Mesangial cell (primary cell): ENCODE measurements at places on chromosomes 16 and 17. TPM values are rescaled to one million over a fixed set of nuclear protein-coding genes. Genes with fewer than 3 reads are reported as not detected.

The HLF gene
- 1.3 TPM in 1 of 2 replicates, not detected in the other for total RNA-seq

The MEAK7 gene
- total RNA-seq = 28.7 and 60.2 TPM in 2 replicates

The TBC1D3C gene
- total RNA-seq = 2.7 TPM in 1 of 2 replicates, not detected in the other

The CCT6B gene
- 0.33 and 0.38 TPM in 2 replicates for total RNA-seq

The EIF3CL gene
- 151 and 152 TPM in 2 replicates for total RNA-seq

The CASKIN1 gene
- total RNA-seq = 0.16 and 0.38 TPM in 2 replicates

The CD300C gene
- total RNA-seq = not detected in 2 replicates

The PPY gene
- total RNA-seq = not detected in 2 replicates

The COL1A1 gene
- total RNA-seq = 1,305 and 4,416 TPM in 2 replicates

The TERB1 gene
- not detected in 2 replicates for total RNA-seq

The CDH11 gene
- 113 and 116 TPM in 2 replicates for total RNA-seq

The HOXB6 gene
- total RNA-seq = 14.5 and 29.4 TPM in 2 replicates

The TUBB3 gene
- total RNA-seq = 488 and 691 TPM in 2 replicates

The CSH2 gene
- total RNA-seq = not detected in 2 replicates

The LLGL2 gene
- total RNA-seq = 8.3 and 34.5 TPM in 2 replicates

The LPO gene
- not detected in 2 replicates for total RNA-seq

The HS3ST3B1 gene
- 26.7 and 33.7 TPM in 2 replicates for total RNA-seq

The GALR2 gene
- 0.16 and 1.3 TPM in 2 replicates for total RNA-seq

The CLEC19A gene
- not detected in 2 replicates for total RNA-seq

The CD300H gene
- not detected in 2 replicates for total RNA-seq

The ATAD5 gene
- 0.38 and 3.9 TPM in 2 replicates for total RNA-seq

The CCL16 gene
- not detected in 2 replicates for total RNA-seq

The VPS25 gene
- total RNA-seq = 123 and 129 TPM in 2 replicates

The CCL2 gene
- 1.5 and 5.4 TPM in 2 replicates for total RNA-seq

The SLC35G6 gene
- total RNA-seq = not detected in 2 replicates

The OTOP3 gene
- total RNA-seq = not detected in 2 replicates

The SPHK1 gene
- total RNA-seq = 24.1 and 96.6 TPM in 2 replicates

The MGRN1 gene
- 52.8 and 60.6 TPM in 2 replicates for total RNA-seq

The KRTAP2-2 gene
- total RNA-seq = not detected in 2 replicates

The WNK4 gene
- 4.8 and 6.7 TPM in 2 replicates for total RNA-seq

The ODF4 gene
- not detected in 2 replicates for total RNA-seq

The MTSS2 gene
- 46.0 and 63.6 TPM in 2 replicates for total RNA-seq

The SULT1A2 gene
- total RNA-seq = 0.25 TPM in 1 of 2 replicates, not detected in the other

The EME1 gene
- total RNA-seq = 1.4 and 8.1 TPM in 2 replicates

The CACNG5 gene
- not detected in 2 replicates for total RNA-seq

The AOC3 gene
- 0.38 TPM in 1 of 2 replicates, not detected in the other for total RNA-seq

The PRR35 gene
- total RNA-seq = not detected in 2 replicates

The CIBAR2 gene
- total RNA-seq = not detected in 2 replicates

The CRYM gene
- 7.5 TPM in 1 of 2 replicates, not detected in the other for total RNA-seq

The CYBC1 gene
- total RNA-seq = 67.8 and 114 TPM in 2 replicates

The NRN1L gene
- total RNA-seq = 1.5 TPM in 1 of 2 replicates, not detected in the other

The PRSS36 gene
- 1.1 and 7.9 TPM in 2 replicates for total RNA-seq

The TMEM220 gene
- total RNA-seq = 3.1 and 4.4 TPM in 2 replicates

The BEAN1 gene
- 0.81 and 4.3 TPM in 2 replicates for total RNA-seq

The CCL17 gene
- not detected in 2 replicates for total RNA-seq

The CRYBA1 gene
- not detected in 2 replicates for total RNA-seq

The OR1G1 gene
- total RNA-seq = not detected in 2 replicates

The CTRB2 gene
- total RNA-seq = not detected in 2 replicates

The KRT39 gene
- total RNA-seq = not detected in 2 replicates

The CIITA gene
- 0.13 TPM in 1 of 2 replicates, not detected in the other for total RNA-seq

The KRT25 gene
- not detected in 2 replicates for total RNA-seq

The CIAPIN1 gene
- 54.6 and 55.4 TPM in 2 replicates for total RNA-seq

The ACSM5 gene
- 1.0 and 1.3 TPM in 2 replicates for total RNA-seq

The TNFSF12 gene
- total RNA-seq = 13.5 and 25.2 TPM in 2 replicates

The PIMREG gene
- 7.2 and 105 TPM in 2 replicates for total RNA-seq
